ENCODE measurements at places on chromosomes 1 and 21.

DNA sequence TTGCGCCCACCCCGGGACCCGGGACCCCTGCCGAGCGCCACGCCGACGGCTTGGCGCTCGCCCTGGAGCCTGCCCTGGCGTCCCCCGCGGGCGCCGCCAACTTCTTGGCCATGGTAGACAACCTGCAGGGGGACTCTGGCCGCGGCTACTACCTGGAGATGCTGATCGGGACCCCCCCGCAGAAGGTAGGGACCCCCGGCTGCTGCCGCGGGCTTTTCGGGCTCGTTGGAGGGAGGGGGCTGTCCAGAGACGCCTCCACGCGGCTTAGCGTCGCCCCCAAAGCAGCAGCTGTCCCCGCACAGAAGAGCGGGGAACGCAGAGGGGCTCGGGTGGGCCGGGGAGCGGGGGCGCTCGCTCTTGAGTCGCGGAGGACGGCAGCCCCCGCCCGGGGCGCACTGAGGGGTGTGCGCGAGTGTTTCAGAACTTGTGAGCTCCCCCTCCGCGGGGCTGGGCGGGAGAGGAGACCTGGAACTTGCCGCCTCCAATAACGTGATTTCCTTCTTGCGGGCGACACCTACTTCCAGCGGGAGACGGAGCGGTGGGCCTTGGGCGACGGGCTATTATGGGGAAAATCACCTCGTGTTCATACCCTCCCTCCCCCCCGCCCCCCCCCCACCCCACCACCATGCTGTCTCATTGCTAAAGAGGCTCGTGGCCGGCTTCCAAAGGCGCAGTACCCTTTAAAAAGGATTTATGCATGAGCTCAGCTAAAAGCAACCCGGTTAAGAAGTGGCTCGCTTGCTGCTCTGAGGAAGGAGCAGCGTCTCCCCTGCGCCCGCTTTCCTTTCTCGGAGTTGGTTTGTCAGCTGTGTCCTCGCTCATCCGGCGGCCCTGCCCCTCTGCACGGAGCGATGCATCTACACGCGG lies 664 bp downstream of the BACE2 start:
- DNase-seq: no peak

DNA sequence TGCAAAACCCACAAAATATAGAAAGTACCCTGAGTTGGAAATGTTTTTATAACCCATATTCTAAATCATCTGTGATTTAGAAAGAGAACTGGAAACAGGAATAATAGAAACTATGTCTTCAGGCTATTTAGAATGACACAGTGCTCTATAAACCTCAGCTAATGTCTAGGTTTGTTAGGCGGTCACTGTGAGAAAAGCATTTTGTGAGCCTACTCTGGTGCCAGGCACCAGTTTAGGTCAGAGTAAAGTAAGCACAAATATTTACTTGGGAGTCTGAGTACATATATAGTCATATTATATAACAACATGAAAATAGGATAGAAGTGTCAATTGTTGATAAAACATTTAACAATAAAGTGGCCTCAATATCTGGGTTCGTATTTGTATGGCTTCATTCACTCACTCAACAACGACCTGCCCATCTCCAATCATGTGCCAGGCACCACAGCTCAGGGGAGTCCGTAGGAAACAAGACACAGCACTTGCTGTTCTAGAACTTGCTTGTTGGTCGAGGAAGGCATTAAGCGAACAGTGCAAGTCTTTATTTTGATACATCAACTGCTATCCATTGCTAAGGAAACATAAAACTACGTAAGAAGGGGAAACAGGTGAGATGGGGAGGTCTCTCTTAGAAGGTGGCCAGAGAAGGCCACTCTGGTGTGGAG lies 37.2 kb downstream of the GNB1 start:
- DNase-seq: no peak

DNA sequence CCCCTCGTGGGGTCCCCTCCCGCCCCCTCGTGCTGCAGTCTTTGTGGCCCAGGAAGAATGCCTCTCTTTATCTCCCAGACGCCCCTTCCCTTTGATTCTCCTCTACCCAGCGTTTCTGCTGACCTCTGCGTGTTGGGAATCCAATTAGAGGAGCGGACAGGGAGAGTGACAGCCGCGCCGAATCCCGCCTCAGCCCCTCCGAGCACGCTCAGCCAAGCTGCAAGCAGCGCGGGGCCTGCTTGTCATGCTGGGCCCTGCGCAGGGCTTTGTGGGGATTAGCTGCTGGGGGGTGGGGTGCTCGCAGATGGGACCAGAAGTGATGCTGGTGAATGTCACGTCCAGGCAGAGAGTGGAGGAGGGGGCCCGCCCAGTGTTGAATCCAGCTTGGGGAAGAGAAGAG lies 91.1 kb downstream of the EPHB2 start:
- DNase-seq: no peak

DNA sequence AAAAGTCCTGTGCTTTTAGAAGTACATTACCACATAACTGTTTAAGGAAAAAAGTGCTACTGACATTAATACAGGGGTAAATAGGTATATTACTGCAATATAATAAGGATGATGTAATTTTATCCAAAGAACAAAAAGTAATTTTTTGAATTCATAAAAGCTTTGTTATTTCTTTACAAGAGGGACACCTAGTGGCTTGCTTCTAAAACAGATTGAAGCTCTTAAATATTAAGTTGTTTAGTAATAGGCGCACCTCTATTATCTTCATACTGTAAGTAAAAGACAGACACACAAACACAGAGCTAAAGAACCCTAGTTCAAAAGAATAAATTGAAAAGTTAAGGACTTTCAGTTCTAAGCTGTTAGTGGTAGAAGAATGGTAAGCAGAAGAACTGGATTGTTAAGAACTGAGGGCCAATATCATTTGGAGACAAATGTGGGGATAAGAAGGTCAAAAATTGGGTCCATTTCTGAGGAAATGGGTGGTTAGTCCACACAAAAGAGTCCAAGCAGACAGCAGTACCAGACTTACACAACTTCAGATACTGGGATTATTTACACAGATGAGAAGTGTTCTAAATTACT lies 15.4 kb downstream of the ZNHIT6 start:
- DNase-seq: no peak

DNA sequence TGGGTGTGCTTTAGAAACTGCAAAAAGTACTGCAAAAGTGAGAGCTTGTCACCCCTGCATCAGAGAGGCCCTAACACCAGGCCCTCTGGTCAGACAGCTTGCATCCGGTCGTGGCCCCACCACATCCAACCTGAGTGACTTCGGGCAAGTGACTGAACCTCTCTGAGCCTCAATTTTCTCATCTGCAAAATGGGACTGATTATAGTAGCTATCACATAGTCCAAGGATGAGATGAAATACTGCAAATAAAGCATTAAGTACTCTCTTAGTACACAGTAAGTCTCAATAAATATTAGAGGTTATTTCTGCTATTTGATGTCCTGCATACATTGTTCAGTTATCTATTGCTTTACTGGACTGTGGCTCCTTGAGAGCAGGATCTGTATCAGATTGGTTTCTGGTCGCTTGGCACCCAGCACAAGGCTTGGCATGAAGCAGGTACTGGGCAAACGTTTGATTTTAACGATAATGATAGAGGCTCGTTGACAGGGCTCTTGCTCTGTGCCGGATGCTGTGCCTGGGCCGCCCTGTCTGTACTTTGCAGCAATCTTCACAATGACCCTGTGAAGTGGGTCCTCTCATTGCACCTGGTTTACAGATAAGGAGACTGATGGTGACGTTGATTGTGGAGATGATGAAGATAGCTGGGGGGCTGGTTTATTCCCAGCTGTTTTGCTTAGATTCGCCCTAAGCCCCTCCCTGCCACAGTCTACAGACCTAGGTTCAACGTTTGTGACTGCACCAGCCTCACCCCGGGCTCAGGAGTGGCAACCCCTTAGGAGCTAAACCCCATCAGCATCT lies 43.6 kb downstream of the RAP1GAP start:
- DNase-seq: no peak

DNA sequence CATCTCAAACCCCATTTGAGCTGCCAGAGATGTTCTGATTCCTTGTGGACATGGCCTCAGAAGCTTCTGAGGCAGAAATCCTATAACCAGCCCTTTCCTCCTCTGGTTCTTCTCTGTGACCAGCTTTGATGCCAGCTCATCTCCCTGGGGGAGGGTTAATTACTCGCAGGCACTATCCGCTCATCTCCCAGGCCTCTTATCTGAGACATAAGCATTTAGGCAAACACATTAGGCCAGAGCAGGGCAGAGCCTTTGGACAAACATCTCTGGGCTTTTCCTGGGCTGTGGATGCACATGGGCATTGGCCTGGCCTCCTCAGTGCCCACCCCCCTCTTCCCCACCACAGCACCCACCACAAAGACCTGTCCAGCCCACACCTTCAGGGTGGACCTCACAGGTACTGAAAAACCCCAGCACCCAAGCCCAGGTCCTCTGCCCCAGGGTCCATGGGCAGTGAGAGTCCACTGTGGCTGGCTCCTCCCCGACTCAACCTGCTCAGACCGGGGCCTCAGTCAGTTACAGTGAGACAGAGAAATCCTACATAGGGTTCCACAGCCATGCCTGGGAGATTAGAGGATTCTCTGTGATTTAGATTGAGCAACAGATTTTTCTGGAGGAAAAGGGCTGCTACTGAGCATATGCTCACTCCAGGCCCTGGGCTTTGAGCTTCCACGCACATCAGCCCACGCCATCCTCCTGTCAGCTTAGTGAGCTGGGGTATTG lies 26.9 kb downstream of the IGSF21 start:
- DNase-seq: no peak

DNA sequence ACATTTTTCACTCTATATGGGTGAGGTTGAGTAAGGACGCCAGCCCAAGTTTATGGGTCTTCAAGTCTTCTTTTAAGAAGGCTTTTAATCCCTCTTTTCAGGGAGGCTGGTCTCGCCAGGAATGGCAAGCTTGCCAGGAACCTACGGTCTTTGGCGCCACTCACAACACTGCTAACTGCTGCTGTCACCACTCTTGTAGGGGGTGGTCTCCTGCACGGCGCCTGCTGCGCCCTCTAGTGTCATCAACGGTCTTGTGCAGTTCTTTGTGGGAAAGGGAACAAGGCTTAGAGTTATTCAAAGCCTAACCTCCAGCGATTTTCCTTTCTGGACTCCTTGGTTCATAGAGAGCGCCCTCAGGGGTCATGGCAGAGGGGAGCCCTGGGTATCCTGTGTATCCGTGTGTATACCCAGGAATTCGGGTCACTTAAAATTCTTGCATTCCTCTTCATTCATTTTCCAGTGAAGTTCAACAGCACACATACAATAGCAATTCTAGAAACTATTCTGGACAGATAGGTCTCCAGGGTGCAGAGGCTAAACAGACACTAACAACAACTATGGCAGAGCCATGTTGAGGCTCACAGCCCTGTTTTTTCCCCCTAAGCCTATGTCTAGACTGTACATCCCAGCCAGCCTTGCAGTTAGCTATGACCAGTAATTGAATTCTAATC lies 392.8 kb upstream of the CAMK1G start:
- DNase-seq: no peak

GRCh38 chr1:97919585-97920261 lies 1.1 kb downstream of the DPYD start:
- DNase-seq: no peak

- DNase-seq: no peak
Measured at GRCh38 chr1:197919346-197920066, 2.3 kb downstream of the LHX9 start.

DNA sequence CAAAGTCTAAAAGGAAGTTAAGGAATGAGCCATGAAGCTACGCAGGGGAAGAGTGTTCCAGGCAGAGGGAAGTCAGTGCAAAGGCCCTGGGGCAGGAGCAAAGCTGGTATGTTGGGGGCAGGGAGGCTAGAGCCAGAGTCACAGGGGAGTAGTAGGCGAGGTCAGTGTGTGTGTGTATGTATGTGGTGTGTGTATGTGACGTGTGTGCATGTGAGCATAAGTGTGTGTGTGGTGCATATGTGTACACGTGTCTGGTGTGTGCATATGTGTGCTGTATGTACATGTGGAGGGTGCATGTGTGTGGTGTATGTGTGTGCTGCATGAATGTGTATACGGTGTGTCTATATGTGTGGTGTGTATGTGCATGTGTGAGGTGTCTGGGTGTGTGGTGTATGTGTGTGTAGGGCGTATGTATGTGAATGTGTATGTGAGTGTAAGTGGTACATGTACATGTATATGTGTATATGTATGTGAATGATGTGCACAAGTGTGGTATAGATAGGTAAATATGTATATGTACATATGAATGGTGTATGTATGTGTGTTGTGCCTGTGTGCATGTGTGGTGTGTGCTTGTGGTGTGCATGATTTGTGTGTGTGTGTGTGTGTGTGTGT lies 20.8 kb upstream of the NID1 start:
- DNase-seq: no peak

- DNase-seq: no peak
Measured at GRCh38 chr1:2462819-2463218, 13.3 kb upstream of the PLCH2 start.

- DNase-seq: no peak
Measured at GRCh38 chr1:61337981-61338848, 255.9 kb downstream of the NFIA start.

GRCh38 chr1:44170281-44170823 lies 28.9 kb upstream of the KLF18 start:
- DNase-seq: no peak

GRCh38 chr1:205438213-205439158 lies 16.6 kb upstream of the LEMD1 start:
- DNase-seq: no peak

- DNase-seq: no peak
Measured at GRCh38 chr1:21344098-21344749, 54.0 kb upstream of the ECE1 start.

DNA sequence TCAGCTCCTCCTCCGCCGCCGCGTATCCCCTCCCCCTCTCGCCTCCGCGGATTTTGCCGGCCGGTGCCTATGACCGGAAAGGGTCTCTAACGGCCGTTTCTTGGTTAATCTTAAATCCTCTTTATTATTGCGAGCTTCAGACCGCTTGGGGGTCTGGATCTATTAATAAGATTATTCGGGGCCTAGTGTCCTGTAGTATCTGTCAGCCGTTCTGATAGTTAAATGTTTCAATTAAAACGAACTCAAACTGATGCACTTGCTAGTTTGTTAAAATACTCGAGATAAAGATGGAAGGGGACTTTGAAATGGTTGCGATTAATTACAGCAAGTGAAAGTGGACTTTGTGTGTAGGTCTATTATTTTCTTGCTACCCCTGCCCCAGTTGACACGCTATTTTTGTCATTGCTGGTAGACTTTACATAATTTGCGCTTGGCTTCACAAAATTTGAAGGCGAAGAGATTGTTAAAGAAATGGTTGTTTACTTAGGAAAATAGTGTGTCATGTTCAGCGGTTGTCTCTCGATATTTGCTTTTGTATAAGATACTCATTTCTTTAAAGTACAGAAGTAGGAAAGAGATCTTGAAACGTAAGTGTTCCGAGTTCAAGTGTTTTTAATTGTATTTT lies 779 bp downstream of the SON start:
- no peak for DNase-seq

DNA sequence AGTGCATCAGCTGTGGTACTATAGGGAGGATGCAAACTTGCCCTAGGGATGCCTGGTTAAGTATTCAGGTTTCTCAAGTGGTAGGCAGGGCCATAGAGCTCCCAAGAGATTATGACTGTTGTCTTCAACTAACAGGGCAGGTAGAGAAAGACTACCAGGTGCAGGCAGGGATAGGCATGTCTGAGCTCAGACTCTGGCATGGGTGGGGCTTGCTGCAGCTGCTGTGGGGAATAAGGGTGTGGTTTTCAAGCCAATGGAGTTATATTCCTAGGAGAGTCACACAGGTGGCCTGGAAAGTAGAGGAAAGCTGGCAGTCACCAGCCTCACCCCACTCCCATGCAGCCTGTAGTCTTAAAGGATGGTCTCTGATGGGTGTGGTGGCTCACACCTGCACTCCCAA lies 673.4 kb upstream of the ADGRL4 start:
- DNase-seq: no peak

- DNase-seq: no peak
Measured at GRCh38 chr1:67850611-67851075, 17.4 kb upstream of the GNG12 start.

Data from activated gamma-delta T cell (primary cell).